KG1 (cell line): ENCODE measurements at places on chromosomes 2 and 18.

GRCh38 chr2:71282493-71282892 is 49.1 kb upstream of the ZNF638 start:
- no peak for DNase-seq

GRCh38 chr2:134080386-134081089 is 173.3 kb upstream of the MGAT5 start:
- DNase-seq, result no peak

- DNase-seq, result no peak
Observed at GRCh38 chr18:66873899-66874298, 270.0 kb upstream of the CDH19 start.

DNA sequence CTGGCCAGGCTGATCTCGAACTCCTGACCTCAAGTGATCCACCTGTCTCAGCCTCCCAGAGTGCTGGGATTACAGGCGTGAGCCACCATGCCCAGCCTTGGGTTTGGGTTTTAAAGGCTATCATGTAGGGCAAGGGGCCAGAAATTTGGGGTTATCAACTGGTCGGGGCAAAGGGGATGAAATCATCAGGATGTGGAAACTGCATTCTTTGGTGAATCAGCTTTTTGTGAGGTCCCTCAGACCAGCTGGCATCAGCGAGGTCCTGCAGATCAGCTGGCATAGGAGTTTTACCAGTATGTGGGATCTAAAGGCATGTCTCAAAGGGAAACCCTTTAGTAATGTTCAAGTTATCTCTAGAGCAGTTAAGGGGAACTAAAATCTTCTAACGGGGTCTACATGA is 6.4 kb upstream of the GEMIN6 start:
- DNase-seq, result no peak

- DNase-seq, result no peak
Observed at GRCh38 chr18:26874283-26874682, 8.8 kb upstream of the AQP4 start.

DNA sequence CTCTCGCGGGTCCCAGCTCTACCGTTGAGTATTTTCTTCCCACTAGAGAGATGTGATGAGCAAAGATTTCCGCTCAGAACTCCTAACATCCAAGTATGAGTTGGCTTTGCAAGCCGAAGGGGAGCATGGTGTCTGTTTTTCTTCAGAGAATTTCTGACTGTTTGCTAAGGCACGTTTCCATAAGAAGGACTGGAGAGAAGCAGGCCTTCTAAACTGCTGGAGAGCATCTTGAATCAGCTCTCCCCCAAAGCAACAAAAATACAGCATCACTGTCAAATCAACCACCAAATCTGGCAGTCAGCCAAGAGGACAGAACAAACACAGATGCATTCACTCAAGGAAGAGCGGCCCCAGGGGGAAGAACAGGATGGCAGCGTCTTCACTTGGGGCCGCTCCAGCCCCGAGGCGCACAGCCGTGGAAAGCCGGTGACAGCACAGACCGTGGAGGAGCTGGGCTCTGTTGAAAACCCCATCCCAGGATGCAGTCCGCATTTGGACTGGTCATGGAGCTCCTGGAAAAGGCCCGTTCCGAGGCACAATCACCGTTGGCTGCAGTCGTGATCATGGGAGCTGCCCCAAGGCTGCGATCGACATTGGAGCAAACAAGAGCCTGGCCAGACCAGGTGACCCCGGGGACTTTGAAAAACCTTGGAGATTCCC is 101.4 kb downstream of the NFATC1 start:
- DNase-seq, result no peak

DNA sequence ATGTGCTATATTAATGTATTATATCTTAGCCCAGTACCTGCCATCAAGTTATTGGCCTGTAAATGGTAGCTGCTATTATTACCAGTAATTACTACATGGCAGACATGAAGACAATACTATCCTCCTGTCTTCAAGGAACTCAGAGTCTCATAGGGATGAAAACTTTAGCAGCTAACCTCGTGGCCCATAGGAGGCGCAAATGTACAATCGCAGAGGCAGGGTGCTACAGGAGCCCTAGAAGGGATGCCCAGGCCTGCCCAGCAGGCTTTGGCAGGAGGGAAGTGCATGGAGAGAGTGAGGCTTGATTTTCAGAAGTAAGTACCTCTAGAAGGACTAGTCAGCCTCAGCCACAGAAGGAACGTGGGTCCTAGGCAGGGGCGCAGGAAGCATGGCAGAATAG is 44.7 kb upstream of the KIDINS220 start:
- no peak for DNase-seq

DNA sequence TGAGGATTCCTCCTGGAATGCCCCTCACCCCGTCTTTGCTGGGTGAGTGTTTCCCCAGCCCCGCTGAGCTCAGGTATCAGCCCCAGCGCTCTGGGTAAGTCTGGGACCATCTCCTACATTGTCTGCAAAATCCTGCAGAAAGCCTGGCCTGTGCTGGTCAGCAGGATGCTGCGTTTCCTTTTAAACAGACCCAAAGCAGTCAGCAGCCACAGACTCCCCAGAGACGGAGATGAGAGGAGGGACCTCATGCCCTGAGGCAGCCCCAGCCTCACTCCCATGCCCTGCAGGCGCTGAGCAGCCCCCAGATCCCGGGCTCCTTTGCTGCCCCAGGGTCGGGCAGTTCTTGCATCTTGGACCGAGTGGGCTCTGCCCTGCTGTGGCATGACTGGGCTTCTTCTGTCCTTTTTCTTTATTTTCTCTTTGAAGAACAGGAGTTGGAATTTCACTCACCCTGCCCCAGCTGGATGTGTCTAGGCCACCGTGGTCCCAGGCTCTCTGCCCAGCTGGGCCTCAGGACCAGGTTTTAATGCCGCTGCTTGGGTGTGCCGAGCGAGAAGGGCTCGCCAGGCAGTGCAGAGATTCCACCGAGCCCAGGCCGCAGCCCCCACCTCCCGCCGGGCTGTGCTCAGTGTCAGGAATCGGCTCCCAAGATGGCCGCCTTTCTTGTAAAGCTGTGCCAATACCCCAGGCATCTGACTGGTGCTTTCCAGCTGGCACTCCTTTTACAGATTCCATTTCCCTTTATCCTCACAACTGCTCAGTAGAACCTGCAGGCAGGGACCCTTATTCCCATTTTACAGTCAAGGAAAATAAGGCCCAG is 43.6 kb downstream of the ODC1 start:
- DNase-seq, result no peak

GRCh38 chr2:203935568-203935967 is 995 bp upstream of the ICOS start:
- no peak for DNase-seq

DNA sequence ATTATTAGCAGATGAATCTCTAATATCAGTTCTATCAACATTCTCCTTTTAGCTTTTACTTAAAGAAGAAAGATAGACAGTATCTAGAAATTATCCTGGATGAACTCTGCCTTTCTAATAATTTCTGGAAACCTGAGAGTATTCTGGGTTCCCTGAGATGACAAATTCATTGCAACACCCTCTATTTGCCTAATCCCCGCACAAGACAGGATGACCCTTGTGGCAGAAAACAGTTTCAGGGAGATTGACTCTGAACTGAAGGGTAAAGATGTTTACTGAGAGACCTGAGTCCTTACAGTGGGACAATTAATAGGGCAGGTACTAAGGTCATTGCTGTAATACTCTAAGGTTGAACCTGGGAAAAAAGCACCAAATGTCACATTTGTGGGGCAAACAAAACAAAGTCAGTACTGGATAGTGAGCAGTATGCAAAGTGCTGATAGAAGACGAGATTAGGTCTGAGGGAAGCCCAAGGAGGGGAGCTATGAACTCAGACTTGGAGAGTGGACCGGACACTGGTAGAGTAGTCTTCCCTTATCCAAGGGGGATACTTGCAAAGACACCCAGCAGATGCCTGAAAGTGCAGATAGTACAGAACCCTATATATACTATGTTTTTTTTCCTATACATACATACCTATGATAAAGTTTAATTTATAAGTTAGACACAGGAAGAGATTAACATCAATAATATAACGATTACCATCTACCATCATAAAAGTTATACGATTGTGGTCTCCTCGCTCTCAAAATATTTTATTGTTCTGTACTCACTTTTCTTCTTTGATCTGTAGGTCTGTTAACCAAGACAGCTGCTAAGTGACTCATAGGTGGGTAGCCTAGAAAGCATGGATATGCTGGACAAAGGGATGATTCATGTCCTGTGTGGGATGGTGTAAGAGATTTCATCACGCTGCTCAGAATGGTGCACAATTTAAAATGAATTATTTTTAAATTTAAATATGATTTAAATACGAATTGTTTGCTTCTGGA is 148.3 kb upstream of the KLHL14 start:
- DNase-seq, result no peak

- DNase-seq, result no peak
Observed at GRCh38 chr18:2515908-2516625, 55.2 kb downstream of the METTL4 start.

- no peak for DNase-seq
Observed at GRCh38 chr2:240788482-240788881, 31.5 kb downstream of the KIF1A start.

GRCh38 chr2:113000436-113000835 is 4.8 kb upstream of the IL36A start:
- DNase-seq, result no peak

DNA sequence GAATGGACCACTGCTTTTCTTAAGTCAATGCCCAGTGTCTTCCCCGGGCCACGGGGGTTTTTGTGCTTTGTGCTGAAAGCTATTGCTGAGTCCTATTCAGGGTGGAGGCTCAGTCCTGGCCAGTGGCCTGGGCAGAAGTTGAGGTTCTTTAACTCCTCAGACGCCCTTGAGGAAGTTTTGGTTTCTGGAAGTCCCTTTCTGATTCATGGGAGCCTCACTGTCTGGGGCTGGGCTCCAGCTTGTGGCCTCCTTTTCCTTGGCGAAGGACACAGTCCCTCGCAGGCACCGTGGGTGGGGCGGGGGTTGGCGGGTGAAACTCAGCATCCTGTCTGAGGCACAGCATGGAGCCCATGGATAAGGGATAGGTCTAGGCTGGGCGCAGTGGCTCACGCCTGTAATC is 465.2 kb upstream of the HS6ST1 start:
- no peak for DNase-seq

- DNase-seq, result no peak
Observed at GRCh38 chr2:85794491-85795121, 40.8 kb downstream of the ATOH8 start.

GRCh38 chr2:68687018-68687417 is 43.6 kb downstream of the PROKR1 start:
- no peak for DNase-seq

DNA sequence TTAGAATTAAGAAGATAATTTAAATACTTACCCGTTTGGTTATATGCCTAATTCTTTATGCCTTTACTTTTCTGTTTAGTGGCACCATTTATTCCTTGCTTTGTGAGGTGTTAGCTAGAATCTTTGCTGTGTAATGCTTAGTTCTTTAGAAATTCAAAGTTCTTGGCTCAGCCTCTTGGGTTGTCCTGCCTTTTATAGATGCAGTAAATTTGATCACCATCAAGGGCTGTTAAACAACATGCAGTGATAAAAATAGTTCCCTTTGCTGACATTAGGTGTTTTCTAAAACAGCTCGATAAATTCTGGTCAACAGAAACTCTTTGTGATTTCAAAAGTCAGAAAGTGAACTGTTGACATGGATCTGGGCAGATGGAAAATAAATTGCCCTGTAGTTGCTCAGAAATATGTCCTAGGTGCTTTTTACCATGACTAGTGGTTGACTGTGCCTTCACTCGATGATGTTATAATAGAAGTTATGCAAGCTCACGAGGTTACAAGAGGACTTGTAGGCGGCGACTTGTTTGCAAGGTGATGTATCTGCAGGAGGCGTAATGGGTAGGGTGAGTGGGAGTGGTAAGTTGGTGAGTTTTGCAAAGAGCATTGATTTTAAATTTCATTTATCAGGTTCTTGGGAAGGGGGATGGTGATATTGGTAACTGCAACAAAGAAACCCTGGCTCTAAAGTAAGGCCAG is 52.1 kb downstream of the LRRTM1 start:
- no peak for DNase-seq
